ENCODE measurements at places on chromosomes 5 and 9.

- DNase-seq, result no peak
Observed at GRCh38 chr5:97576956-97577355, 393.9 kb upstream of the RIOK2 start.

GRCh38 chr5:19519448-19519847 is 468.6 kb downstream of the CDH18 start:
- no peak for DNase-seq

GRCh38 chr5:71960195-71960594 is 147.1 kb upstream of the MAP1B start:
- no peak for DNase-seq

DNA sequence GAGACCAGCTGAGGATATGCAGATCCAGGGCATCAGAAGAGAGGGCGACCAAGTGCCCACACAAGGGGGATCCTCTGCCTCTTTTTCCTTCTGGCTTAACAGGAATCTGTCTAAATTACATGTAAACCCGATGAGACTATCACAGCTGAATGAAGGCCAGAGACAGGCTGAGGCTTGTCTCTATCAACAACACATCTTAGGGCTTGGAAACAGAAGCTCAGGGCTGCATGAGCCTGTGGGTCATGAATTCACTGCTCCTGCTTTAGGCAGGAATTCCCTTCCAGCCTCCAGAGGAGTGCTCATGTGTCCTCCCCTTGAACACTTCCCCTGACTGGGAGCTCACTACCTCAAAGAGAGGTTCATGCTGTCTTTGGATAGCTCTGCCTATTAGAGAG is 106.1 kb upstream of the PHYKPL start:
- DNase-seq, result no peak

DNA sequence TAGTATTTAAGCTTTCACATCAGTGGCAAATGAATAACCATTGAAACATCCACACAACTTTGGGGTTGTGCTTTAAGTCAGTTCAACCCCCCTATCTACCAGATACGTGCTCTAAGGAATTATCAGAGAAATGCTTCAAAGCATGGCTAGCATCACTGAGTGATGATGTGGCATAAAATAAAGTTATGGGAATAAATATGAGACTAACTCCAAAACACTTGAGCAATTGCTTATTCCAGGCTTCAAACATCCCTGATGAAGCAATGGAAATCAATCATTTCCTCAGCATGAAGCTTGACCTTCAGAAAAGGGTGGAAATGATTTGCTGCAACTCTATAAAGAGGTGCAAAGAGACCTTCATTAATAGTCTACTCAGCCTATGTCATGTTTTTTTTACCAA is 292.0 kb upstream of the SMC2 start:
- DNase-seq, result no peak

GRCh38 chr5:164475339-164475977 is 970.0 kb downstream of the MAT2B start:
- no peak for DNase-seq

- no peak for DNase-seq
Observed at GRCh38 chr5:76941442-76941841, 11.4 kb upstream of the CRHBP start.

DNA sequence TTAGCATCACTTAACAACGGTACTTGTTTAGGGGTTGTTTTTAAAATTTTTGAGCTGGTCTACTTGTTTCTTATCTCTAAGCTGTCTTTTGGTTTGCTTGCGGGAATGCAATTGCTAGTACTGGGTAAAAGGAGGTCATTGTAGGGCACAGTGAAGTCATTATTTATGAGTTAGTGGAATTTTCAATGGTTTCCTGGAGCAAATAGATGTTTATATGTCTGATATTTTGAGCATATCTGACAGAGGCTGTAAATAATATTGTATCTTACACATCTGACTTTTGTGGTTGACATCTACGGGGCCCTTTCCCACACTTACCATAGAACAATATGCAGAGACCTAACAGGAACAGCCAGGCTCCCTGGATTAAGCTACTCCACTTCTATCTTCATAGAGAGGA is 90.4 kb upstream of the IL6ST start:
- no peak for DNase-seq

DNA sequence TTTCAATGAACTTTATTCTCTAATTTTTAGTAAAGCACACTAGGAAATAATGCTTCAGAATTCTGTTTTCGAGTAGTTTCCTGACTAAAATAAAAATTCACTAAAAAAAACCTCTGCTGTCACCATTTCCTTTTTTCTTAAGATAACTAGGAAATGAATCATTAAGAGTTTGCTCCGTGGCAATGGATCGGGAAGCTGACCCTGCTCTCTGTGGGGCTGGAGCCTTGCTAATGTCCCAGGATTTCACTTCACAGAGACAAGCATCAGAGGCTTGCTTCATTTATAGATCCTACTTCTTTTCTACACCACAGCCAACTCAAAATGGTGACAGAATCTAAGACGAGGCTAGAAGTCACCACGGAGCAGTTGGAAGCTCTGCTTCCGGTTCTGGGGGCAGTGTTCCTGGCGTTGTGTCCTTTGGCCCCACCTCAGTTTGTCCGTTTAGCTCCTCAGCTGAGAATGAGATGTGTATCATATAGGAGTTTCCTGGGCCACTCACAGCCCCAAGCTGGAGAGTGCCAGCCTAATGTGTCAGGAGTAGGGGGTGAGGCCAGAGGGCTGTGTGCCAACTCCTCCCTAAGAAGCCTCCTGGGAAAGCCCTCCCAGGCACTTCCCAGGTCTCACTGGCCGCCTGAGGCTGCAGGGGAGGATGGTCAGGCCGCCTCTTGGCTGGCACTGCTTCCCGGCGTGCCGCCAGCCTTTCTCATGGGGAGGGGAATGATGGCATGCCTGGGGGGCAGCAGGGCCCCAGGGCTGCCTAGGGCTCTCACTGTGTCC is 19.6 kb downstream of the TENT4A start:
- no peak for DNase-seq

DNA sequence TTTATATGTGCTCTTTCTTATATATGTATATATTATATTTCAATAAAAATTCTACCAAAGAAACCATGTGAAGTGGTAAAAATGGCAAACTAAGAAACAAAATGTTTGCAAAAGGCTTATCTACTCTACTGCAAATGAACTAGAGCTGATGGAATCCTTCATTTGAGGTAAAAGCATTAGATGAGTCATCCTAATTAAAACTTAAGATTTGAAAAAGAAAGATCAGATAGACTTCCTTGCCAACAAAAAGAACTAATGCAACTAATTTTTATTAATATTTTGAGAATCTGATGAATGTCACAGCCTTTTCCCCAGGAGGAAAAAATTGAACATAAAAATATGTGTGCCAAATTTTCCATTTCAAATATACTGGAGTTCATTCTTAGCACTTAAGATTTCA is 84.1 kb upstream of the SLCO4C1 start:
- DNase-seq, result no peak

DNA sequence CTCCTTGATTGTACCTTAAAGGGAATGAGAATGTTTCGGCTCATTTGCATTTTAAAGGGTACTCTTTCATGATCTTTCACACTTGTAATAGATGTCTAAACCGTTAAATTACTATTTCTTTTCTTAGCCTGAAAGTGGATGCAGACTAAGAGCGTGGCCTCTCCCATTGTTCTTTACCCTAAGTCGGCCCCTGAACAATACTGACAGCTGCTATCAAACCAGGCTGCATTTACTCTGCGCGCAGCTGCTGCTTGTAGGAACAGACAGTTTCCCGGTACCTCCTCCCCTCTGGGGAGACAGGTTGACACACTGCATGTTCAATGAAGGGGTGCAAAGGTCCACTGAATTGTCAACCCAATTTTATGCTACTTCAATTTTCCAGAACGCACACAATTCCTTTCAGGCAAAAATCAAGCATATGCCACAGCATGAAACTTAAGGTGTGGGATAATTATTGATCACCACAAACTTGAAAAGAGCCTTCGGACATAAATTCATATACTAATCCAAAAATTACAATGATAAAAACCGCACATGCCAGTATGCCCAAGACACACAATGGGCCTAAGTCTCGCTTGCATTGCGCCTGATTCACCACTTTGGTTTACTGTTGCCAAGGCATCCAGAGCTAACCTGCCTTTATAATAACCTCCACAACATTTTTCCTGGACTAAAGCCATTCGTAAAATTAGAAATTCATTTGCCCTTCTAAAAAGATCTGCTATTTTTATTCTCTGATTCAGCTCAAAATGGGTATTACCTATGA is 39.7 kb downstream of the TLE1 start:
- no peak for DNase-seq

GRCh38 chr5:19531374-19531952 is 456.5 kb downstream of the CDH18 start:
- DNase-seq, result no peak

- DNase-seq, result no peak
Observed at GRCh38 chr9:75116306-75116705, 28.0 kb downstream of the OSTF1 start.

DNA sequence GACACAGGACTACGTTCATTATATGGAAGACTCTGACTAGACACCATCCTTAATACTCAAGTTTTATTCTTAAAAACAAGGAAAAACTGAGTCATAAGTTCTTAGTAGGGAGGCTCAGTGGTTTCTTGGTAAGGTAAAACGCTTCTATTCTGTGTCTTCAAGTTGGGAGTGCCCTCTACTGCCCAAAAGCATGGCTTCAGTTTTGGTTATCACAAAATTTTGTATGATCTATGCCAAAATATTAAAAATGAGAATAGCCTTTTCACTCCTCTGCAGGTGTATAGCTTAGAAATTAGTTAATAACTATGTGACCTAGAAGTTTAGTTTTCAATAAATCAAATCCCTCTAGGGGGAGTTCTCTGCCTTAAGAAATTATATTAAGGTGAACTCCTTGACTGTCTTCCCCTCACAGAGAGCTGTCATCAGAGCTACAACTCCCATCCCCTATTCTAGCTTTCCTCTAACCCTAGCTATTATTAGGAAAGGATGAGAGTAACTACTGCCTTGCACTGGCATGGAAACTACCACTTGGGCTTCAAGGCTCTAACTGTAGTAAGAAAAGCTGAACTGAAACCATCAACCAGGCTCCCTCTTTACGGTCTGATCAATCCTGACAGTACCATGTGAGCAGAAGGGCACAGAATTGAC is 189.7 kb downstream of the GNAQ start:
- DNase-seq, result no peak

DNA sequence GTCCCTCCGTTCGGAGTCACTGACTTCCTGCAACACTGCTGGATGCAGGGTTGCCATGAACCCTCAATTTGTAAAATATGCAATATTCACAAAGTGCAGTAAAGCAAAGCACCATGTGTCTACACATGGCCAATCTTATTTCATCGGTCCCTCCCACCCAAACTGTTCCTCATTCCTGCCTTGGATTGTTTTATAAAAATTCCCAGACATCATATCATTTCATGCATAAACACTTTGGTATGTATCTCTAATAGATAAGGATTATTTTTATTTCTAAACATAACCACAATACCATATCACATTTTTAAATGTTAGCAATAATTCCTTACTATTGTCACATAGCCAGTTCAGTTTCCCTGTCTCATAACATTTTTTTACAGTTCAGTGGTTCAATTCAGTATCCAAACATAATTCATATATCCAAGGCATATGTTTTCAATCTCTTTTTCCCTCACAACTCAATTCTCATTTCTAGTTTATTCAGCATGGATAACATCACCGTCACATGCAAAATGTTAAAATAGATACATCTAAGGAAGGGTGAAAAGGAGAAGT is 82.0 kb upstream of the PCAT7 start:
- DNase-seq, result no peak

- no peak for DNase-seq
Observed at GRCh38 chr9:131398204-131398603, 4.3 kb downstream of the PRRC2B start.

GRCh38 chr5:61167382-61167781 is 5.1 kb upstream of the SMIM15 start:
- no peak for DNase-seq

DNA sequence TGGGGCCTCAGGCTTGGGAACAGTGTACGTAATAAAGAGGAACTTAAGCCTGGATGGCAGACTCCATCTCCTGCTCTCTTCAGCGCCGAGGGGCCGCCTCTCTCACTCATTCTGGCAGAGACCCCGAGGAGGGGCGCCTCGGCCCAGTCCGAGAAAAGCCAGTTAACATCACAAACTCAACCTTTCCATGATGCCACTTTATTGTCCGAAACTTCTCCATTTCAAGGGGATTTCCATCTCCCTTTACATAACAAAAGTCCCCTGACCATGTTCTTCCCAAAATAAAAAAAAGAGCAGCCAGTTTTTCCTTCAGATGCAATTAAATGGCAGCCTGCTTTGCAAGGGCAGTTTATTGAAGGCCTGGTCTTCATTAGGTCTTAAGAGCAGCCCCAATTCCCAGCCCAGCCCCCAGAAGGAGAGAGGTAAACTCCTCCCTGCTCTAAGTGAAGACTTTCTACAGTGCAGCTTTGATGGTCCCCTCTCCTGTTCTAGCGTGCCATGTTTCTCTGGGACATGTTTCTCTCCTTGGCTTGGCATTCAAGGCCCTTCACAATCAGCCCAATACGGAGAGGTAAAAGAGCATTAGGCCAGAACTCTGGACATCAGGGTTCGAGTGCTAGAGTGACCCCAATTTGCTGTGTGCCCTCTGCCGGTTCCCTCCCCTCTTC is 19.5 kb upstream of the RAB14 start:
- DNase-seq, result no peak

GRCh38 chr9:126756876-126757415 is 47.9 kb upstream of the ZBTB43 start:
- no peak for DNase-seq

DNA sequence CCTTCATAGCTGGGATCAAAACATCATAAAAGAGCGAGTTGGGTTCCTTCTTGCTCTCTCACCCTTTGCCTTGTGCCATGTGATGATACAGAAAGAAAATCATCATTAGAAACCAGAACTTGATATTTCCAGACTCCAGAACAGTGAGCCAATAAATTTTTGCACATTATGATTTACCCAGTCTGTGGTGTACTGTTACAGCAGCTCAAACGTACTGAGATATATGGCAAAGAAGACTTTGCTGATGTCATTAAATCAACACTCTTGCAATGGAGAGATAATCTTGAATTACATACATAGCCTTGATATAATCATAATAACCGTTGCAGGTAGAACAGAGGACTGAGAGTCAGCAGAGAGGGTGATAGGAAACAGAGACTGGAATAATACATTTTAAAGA is 1271.6 kb downstream of the CDH12 start:
- DNase-seq, result no peak

DNA sequence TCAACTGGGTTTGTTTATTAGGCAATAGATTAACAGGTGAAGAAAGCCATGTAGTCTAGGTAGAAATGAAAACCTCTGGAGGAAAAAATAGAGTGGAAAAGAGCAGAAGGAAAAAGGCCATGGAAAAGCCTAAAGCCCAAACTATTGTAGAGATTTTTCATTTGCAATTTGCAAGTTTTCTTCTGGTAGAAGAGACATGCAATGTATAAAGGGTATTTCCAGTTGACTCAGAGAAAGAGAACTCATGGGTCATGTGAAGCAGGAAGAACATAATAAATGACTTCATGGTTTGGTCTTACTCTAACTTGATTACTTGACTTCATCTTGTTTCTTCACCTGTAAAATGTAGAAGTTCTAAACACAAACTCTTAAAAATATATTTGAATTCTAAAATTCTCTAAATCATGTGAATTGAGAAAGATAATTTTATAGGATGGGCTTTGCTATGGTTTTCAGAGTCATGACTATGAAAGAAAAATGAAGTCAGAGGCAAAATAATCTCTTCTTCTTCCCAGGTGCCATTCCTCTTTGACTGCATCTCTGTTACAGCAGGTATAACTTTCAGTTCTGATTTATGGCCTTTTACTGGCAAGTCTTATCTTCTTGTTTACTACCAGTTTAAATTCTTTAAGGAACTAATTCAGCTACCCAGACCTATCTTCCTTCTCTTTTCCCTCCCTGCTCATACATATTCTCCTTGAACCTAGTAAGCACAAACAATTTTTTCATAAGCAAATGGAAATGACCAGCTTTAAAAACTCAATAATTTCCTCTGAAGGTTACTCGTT is 47.7 kb upstream of the TMC1 start:
- no peak for DNase-seq

GRCh38 chr9:33329117-33329563 is 38.8 kb downstream of the NFX1 start:
- DNase-seq, result peak; percentile 40
